ENCODE measurements at places on chromosomes 13 and 19. TPM values are rescaled to one million over a fixed set of nuclear protein-coding genes. Genes with fewer than 3 reads are reported as not detected.

The MYPOP gene
- total RNA-seq = 5.5 TPM

DNA sequence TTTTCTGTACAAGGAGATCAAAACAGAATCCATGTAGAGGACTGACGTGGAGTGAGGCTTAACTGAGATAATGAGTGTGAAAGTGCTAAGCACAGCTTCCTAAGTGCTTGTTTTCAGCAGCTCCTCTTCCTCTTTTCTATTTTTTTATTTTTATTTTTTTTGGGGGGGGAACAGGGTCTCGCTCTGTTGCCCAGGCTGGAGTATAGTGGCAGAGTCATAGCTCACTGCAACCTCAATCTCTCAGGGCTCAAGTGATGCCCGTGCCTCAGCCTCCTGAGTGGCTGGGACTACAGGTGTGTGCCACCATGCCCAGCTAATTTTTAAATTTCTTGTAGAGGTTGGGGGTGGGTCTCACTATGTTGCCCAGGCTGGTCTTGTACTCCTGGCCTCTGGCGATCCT is 5.6 kb upstream of the FOSB start:
- DNase-seq = no peak

The CGB3 gene
- not detected for total RNA-seq

- no peak for DNase-seq
Measured at GRCh38 chr19:45477713-45478453, 10.1 kb downstream of the FOSB start.

DNA sequence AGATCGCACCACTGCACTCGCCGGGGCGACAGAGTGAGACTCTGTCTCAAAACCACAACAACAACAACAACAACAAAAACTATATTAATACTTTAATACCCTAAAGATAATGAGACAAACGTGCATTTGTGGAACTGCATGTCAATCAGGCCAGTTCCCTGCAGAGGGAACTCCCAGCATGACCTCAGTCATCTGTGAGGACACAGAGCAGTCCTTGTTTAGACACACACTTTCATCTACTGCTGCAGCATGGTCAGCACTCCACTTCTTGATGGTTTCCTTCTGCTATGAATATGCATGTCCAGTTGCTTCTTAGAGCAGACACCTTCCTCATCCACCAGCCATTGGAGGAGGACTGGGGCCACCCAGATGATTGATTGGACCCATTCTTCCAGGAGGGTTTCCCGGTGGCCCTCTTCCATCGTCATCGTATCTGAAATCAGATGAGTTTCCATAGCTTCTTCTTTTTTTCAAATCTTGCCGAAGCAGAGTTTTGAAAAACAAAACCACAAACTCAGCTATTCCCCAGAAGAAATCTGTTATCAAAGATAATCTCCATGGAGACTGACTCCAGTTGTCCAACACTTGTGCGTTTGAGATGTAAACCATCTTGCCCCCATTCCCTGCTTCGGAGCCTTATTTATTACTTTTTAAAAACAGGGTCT is 26.5 kb downstream of the ZNF607 start:
- DNase-seq = no peak

The POLRMT gene
- 56.4 TPM for total RNA-seq

The ZNF493 gene
- 36.1 TPM for total RNA-seq

The S1PR4 gene
- total RNA-seq = 0.89 TPM

- no peak for DNase-seq
Measured at GRCh38 chr19:51479531-51480331, 1.4 kb downstream of the CEACAM18 start.

GRCh38 chr19:57267291-57267690 is 13.0 kb upstream of the ZNF460 start:
- DNase-seq = no peak

The NANOS2 gene
- not detected for total RNA-seq

The TPRX2 gene
- total RNA-seq = not detected

The QPCTL gene
- 11.5 TPM for total RNA-seq

The IGFL2 gene
- total RNA-seq = not detected

GRCh38 chr13:30881191-30881651 is 24.9 kb upstream of the MEDAG start:
- no peak for DNase-seq

- no peak for DNase-seq
Measured at GRCh38 chr13:46668302-46668720, 115.3 kb downstream of the LRCH1 start.
